ENCODE measurements at places on chromosomes 12 and 14.

DNA sequence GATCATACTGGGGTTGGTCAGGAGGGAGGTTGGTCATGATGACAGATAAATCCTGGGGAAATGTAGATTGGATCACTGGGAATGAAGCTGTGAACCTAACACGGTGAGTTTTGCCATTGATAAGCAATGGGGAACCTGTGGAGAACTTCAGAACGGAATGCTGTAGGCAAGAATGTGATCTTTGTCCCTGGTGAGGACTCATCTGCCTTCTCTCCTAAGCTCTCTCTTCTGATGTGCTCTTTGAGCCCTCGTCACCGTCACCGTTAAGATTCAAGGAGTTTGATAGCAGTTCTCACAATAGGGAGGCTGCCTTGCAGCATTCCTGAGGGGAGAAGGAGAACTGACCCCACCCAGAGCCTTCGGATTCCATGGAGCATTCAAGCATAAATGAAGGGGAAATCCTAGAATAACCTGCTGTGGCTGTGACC, 217.6 kb downstream of the ANO6 start:
- DNase-seq: no peak

- peak; percentile 84 for DNase-seq
Measured at GRCh38 chr12:2877953-2878732, 1.1 kb downstream of the RHNO1 start.

DNA sequence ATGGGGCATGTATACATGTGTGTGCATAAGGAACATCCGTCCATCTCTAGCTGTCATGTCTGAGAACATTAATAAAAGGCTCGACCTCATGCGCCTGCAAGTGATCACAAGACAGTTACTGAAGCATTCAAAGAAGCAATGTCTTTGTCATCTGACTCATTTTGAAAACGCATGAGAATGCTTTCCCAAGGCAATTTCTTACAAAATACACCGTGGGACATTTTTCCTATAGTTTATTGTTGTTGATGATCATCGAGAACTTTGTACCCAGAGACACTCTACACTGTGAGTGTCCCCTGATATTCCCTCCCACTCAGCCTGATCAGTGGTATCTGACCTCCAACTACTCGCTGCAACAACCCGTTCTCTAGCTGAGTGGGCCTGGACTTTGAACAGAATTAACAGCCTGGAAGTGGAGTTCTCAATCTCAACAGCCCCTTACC, 68.1 kb downstream of the ETV6 start:
- no peak for DNase-seq

DNA sequence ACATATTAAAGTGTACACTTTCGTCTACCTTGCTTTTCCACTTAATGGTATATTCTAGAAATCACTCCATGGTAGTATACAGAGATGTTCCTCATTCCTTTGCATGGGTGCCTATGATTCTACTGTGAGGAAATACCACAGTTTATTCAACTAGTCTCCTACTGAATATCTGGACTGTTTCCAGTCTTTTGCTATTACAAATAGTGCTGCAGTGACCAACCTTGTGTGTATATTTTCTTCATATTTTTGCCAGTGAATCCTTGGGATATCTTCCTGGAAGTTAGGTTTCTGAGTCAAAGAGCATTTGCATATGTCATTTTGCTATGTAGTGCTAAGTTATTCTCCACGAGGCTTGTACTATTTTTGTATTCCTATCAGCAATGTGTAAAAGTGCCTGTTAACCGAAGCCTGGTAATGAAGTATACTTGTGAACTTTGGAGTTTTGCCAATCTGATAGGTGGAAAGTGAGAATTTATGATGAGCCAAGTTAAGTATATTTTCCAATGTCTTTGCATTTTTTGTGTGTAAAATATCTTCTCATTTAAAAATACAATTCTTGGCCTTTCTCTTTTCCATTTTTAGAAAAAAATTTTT, 31.3 kb upstream of the TMEM263 start:
- DNase-seq: no peak

GRCh38 chr12:10632226-10632625, 18.8 kb upstream of the MAGOHB start:
- no peak for DNase-seq

DNA sequence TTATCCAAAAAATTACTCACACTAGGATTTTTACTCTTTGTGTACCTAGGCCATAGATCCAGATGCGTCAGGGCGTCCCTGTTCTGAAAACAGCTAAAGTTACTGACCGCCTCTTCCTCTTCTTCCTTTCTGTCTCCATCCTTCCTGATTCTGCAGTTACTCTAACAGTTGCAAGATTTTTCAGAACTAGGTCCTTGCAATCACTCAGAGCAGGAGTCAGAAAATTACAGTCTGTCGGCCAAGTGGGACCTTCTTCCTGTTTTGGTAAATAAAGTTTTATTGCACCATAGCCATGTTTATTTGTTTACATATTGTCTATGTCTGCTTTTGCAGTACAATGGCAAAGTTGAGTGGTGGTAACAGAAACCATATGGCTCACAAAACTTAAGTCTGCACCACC, 25.6 kb upstream of the FGF6 start:
- no peak for DNase-seq

- no peak for DNase-seq
Measured at GRCh38 chr14:74843653-74844052, 32.3 kb downstream of the PROX2 start.

DNA sequence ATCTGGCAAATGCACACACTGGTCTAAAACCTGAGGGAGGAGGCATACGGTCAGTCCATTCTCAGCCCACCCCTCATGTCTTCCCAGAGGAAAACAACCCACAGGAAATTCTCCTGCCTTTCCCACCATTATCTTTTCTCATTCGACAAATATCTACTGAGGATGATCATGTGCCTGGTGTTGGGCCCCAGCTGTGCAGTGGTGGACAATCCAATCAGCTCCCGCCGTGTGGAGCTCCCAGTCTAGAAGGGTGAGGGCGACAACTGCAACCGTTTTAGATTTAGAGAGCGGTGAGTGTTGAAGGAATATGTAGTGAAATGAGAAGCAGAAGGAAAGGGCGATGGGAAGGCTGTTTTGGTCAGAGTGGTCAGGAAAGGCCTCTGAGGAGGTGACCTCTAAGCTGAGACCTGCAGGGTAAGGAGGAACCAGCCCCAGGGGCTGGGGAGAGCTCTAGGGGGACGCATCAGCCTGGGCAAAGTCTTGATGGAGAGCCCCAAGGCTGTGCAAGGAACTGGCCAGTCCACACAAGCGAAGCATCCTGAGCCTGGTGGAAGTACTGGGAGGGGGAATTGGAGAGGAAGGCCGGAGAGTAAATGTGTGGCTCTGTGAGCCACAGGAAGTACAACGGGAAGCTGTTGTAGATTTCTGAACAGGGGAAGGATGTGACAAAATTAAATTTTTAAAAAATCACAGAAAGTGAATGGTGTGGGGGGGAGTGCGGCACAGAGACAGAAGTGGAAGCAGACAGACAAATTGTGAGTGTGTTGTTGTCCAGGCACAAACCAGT, 192.8 kb downstream of the NTF3 start:
- DNase-seq: no peak

GRCh38 chr12:114000861-114001260, 34.7 kb upstream of the RBM19 start:
- DNase-seq: no peak

All from KBM-7 (cell line).